ENCODE measurements at places on chromosomes 1 and 21.

- no peak for DNase-seq
Measured at GRCh38 chr1:117188816-117189437, 21.8 kb downstream of the VTCN1 start.

- no peak for DNase-seq
Measured at GRCh38 chr1:10943991-10944730, 68.3 kb upstream of the TARDBP start.

- DNase-seq: no peak
Measured at GRCh38 chr1:63326473-63327380, 4.4 kb downstream of the FOXD3 start.

DNA sequence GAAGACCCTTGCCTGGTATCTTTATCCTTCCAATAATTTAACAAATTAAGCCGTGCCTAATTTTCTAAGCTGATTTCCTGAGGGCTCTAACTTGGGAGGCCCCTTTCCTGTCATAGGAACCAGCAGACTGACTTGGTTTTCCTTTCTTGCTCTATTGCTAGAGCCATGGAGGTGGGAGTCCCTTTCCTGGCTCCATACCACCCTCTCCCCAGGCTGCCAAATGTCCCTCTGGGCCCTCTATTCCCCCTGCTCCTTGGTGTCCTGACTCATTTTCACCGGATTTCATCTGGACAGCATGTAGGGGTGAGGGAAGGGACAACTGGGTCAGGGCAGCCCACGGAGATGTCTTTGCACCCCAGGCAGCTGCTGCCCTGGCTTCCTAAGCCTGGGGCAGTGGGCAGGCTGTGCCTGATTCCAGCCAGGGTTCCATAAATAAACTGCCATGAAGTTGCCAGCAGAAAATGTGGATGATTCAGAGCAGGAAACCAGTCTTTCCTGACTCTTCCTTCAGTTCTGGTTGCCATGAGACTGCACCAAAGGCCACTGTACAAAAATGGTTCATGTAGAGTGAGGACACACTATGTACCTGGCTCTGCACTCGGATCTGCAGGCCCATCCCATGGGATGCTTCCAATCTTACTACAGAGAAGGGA, 38.0 kb upstream of the SERBP1 start:
- DNase-seq: no peak

DNA sequence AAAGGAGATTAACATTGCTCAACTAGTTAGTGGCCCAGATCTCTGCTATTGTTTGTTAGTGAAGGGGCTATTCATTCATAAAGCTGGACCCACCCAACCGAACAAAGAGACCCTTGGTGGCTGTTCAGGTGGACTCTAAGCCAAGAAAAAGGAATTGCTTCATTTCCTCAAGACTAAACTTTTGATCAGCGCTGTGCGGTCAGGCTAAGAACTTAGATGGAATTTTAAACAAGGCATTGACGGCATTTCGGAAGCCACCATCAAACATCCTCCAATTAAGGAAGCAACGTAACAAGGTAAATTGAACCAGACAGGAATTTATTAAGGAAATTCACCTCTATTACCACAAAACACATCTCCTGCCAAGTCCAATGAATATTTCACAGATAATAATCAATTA, 19.9 kb upstream of the SHCBP1L start:
- no peak for DNase-seq

All from activated naive CD4-positive, alpha-beta T cell treated with anti-CD3 and anti-CD28 coated beads, Interleukin-2, amount 50 U/mL, for 16 hours (primary cell).